NCI-H2171 treated with DMSO at 0.1 percent for 48 hours (cell line): ENCODE measurements at places on chromosomes 12 and 14.

GRCh38 chr14:75497701-75498100 is 24.6 kb upstream of the BATF start:
- no peak for DNase-seq

- no peak for DNase-seq
Measured at GRCh38 chr14:104221071-104221625, 82.8 kb downstream of the KIF26A start.

DNA sequence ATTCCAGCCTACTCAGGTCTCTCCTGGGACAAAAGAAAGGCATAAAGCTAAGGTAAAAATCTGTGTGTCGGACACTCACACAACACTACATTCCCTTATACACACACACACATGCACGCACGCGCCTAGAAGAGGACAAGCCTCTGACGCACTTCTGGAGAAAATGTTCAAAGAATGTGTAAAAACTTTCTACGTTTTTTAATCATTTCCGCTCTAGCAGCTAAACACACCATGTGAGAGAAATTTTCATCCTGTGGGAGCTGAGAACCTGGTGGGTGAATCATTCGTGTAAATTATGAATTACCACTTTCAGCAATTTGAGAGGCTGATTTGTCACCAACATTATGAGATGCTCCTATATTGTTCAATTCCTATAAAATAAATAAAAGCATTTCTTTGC is 494.5 kb downstream of the TMEM132D start:
- DNase-seq: no peak

- peak; percentile 59 for DNase-seq
Measured at GRCh38 chr12:57280211-57281062, 29.4 kb upstream of the STAC3 start.

GRCh38 chr12:64656429-64656828 is 46.1 kb downstream of the RASSF3 start:
- DNase-seq: no peak

DNA sequence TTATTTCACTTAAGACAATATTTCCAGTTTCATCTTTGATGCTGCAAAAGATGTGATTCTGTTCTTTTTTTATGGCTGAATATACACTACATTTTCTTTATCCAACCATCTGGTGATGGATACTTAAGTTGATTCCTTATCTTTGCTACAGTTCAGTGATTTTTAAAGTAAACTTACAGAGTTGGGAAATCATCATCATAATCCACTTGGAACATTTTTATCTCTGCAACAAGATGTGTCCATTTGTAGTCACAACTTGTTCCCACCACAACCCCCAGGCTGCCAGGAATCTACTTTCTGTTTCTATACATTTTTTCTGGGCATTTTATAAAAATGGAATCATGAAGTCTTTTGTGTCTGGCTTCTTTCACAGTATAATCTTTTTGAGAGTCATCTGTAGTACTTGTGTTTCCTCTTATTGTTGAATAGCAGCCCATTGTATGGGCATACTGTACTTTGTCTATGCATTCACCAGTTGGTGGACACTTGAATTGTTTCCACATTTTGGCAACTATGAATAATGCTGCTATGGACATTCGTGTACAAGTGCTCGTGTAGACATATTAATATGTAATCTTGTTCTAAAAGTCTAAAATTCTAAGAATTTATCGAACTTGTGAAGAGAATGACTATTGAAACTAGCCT is 212.5 kb upstream of the DDHD1 start:
- DNase-seq: no peak

- no peak for DNase-seq
Measured at GRCh38 chr14:74619672-74620131, 7.7 kb upstream of the LTBP2 start.

- DNase-seq: no peak
Measured at GRCh38 chr14:92074555-92074954, 31.8 kb downstream of the ATXN3 start.
